Esophagus muscularis mucosa (tissue), 4 donors: ENCODE measurements at places on chromosomes 1 and 21. TPM values are rescaled to one million over a fixed set of nuclear protein-coding genes. Genes with fewer than 3 reads are reported as not detected.

- DNase-seq = no peak
These were observed 25.8 kb downstream of the KCNN3 start for GRCh38 chr1:154844297-154844681.

DNA sequence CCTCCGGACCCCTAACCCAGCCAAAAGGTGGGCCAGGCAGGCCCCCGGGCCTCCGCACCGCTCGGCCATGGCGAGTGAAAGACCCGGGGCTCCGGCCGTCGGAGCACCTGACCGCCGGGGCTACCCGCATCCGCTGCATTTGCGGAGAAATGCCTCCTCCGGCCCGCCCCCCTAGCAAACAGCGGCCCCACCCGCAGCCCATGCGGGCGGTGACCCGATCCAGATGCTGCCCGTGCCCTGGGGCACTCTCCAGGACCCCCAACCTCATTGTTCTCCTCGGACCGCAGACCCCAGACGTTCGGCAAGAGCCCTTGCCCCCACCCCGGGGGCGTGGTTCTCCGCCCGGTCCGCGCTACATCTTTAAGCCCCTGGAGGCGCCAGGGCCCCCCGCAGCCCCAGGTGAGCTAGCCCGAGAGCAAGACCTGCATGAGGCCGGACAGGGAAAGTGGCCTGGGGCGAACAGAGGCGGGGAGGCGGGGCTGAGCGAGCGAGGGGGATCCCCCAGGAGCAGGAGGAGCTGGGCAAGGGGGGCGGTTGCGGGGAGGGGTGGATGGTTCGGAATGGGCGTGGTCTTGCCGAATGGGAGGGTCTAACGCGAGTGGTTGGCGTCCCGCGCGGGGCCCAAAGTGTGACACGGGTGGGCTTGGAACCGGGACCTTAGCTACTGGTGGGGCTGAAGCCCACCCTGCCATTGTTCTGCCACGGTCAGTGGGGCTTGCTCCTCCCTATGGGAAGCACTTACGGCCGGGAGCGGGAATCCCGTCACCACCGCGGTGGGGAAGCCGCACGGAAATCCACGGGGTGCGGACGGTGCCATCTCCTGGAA lies 6.3 kb upstream of the CRYBG2 start:
- DNase-seq = no peak

DNA sequence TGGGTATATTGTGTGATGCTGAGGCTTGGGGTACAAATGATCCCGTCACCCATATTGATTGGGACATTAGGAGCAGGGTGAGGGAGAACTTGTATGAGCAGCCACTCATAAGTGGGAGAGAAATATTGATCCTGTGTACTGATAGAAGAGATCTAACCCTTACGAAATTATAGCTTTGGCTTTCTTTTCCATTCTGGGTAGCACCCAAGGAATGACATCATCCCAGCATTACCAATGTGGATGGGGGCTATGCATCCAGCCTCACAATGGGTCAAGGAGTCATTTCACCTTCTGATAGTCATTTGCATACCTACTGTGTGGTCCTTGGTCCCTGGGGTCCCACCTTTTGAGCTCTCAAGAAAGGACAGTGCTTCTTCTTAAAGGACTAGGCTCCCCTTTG lies 1.9 kb upstream of the NAV1 start:
- DNase-seq = no peak

Gene ITPKB
- total RNA-seq = 71.1 TPM

Gene C1QC
- 311 TPM for total RNA-seq

Gene HSPA6
- 2.8 TPM for total RNA-seq

Gene ALPL
- total RNA-seq = 3.3 TPM
